ENCODE measurements at places on chromosomes 4 and X.

DNA sequence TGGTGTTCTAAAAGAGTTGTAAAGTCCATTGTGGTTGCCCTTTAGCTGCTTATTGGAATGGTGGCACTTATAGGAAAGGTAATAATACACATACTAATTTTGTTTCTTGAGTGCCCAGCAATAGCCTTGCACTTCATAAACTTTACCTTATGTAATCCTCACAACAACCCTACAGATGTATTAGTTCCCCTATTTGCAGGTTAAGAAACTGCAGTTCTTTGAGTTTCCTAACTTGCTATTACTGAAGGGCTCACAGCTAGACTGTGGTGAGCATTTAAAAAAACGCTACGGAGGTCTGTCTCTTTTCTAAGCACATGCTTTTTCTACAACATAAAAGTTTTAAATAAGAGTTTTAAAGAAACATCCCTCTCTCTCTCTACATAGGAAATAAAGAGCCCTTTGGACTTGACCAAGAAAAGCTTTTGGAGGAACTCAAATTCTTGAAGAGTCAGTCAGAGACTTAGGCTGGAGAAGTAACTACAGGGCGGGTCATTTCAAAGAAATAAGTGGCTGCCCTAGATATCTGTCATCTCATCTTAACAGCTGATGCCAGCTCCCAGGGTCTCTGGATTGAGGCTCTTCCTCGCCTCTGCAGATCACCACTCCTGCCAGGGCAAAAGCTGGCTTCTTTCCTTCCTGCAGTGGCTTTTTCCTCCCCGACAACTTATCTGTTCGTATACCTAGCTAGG lies 42.0 kb upstream of the FBXW7 start:
- no peak for DNase-seq

- no peak for DNase-seq
These were observed 33.3 kb downstream of the ARX start for GRCh38 chrX:24982306-24982965.

- DNase-seq, result no peak
These were observed 57.0 kb upstream of the LRAT start for GRCh38 chr4:154686838-154687237.

GRCh38 chr4:112523008-112523721 lies 7.2 kb upstream of the NEUROG2 start:
- no peak for DNase-seq

DNA sequence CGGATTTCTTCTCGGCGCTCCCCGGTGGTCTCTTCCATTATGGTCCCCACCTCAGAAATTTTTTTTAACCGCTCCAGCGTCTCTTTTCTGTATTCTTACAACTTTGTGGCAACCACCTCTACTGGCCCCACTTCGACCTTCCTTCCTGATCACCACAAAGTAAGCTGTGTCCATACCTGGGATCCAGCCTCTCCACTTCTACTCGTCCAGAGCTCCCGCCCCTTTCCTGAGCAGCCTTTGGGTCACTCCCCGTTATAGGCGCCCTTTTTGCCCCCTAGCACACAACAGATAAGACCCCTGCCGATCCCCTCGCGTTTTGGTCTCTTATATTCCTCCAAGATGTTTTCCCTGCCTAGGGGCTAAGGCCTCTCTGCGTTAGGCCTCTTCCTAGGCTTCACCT lies 557 bp downstream of the PIGG start:
- DNase-seq, result no peak

DNA sequence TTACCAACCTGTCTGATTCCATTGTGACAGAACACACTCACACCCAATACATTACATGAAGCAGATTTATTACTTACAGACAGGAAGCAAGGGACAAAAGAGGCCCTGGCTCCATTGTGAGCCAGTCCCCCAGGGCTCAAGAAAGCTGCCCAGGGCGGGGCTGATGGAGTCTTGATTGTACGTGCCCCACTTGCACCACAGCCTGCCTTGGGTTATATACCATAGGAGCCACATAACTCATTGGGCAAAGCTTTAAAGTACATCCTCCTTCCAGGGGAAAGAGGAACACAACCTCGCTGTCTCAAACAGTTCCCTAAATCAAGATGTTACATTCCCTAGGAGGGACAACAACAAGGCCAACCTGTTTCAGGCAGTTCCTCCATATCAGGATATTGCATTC lies 3.4 kb upstream of the ZRSR2 start:
- no peak for DNase-seq

- DNase-seq, result no peak
These were observed 426.8 kb downstream of the HNRNPD start for GRCh38 chr4:81946996-81947395.

DNA sequence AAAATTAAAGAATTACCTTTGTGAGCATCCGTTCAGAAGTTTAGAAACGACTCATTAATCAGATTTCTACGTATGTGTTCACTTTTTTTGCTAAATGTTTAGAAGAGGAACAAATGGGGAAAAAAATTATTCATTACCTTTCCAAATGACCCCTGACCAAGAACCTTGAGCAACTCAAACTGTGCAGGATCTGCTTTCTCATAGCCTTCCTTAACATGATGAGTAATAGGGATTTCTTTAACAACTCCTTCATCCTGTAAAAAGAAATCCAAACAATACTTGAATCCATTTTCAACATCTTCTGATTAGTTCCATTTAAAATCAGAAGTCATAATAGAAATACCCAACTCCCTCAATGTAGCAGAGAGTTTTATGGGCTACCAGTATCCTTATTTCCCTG lies 32.1 kb downstream of the RPS6KA6 start:
- no peak for DNase-seq

- DNase-seq, result no peak
These were observed 42.5 kb downstream of the ZBTB49 start for GRCh38 chr4:4332529-4332928.

GRCh38 chrX:14873676-14874049 lies 442 bp downstream of the MOSPD2 start:
- no peak for DNase-seq

- peak; percentile 87 for DNase-seq
These were observed 52.1 kb upstream of the RASGEF1B start for GRCh38 chr4:81523672-81524327.

DNA sequence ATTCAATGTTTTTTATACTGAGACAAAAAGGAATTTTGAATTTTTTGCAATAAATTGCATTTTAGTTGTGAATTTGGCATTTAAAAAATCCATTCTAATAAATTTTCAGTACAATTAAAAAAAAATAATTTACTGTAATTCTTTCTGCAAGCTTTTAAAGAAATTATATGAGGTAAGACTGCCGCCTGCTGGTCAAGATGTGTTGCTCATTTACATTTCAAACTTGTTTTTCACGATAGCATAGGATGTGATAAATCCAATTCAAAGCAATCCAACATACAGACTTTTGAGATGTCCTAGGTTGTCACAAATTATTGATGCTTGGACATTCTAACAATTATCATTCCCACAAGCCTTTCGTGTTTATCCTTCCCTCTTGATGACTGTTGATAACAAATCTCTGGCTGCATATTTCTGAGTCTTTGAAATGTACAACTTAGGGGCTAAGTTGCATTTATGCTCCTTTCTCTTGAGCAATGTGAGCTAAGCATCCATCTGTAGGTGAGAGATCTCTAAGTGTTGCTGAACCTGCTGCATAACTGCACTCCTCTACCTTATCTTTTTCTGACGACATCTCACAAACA lies 21.7 kb upstream of the MFAP3L start:
- peak; percentile 81 for DNase-seq

- no peak for DNase-seq
These were observed 2.6 kb upstream of the WWC2 start for GRCh38 chr4:183096276-183096965.

DNA sequence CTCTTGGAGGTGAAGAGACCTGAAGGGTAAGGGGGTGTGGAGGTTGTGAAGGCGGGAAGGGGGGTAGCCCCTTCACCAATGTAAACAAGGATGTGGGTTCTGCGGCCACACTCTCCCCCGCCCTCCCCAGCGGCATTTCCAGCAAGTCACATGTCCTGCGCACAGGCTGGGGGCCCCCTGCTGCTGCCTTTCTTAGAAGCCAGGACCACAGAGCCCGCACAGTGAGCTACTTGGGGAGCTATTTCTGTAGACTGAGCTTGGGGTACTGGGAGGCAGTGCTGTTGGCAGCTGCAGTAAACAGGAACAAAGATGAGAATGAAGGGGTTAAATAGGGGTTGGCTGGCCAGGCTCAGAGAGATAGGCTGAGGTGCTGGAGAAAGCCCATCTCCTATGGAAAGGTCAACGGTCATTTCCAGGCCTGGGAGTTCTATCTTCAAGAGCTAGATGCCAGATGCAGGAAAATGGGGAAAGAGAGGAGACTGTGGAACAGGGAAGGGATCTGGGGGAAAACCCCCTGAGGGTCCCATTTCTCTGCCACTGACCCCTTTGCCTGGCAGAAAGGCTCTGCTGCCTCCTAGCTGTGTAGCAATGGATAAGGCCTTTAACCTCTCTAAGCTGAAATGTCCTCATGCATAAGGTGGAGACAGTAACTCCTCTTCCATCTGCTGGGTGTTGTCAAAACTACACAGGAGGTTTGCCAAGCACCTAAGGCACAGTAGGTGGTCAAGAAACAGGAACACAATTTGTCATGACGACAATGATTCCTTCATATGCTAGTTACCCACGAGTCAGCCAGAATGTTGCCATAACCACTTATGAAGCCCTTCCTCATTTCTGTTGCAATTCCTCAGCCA lies 18.5 kb upstream of the PIM2 start:
- DNase-seq, result no peak

DNA sequence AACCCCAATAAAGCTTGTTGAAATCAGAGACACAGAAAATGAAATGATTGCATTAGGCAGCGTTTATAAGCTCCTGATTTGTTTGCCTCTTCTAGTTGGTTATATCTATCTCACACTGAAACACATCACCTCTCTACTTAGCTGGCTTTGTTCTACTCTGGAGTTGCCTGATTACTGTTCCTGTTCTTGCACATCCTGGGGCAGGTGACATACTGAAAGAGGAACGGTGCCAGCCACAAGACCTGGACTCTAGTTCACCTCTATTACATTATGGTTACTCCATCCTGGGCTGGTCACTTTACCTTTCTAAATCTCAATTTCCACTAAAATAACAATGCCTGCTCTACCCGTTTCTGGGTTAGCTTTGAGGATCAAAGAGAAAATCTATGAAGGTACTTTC lies 47.9 kb downstream of the TRIM2 start:
- DNase-seq, result no peak

GRCh38 chr4:26175905-26176470 lies 144.8 kb upstream of the RBPJ start:
- no peak for DNase-seq

DNA sequence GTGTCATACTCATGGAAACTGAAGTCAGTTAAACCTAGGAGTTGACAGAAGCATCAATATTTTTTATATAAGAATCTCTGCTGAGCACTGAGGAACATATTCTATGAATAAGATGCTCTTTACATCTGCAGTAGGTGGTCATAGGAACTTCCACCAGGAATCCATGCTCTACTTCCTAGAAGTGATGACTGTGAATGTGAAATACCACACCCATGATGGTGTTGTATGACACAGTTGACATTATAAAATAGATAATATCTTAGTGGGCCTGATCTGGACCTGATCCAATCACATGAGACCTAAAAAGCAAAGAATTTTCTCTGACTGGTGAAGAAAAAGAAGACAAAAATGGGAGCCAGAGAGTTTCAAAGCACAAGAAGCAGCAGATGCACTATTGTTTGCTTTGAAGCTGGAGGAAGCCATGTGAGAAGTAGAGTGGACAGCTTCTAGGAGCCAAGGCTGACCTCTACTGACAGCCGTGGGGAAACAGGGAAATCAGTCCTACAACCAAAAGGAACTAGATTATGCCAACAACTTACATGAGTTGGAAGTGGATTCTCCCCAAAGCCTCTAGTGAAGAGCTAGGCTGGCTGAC lies 68.6 kb upstream of the HS3ST1 start:
- no peak for DNase-seq

DNA sequence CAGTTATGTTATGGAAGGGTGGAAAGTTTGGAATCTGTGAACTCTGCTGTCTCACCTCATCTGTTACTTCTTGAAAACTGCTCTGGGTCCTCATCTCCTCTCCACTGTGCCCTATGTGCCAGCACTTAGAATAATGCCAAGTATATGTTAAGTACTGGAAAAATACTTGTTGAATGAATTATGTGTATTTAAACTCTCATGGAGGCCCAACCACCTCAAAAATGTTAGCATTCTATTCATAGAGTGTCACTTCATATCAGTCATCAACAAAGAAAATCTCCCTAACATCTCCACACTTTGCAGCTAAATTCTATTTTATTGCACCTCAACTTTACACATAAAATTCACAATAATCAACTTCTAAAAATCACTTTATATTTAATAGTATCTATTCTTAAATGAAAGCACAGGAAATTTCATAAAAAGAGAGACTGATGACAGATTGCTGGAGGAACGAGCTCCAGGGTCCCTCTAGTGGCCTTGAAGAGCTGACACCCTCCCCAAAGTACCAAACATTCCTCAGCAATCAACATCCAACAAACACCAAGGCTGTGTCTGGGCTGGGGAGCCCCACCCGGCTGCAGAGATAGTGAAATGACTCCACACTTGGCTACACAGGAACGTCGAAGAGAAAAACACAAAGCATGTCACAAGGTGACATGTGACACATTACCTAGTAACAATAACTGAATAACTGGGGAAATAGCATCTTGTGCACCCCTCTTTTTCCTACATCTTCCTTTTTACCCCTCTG lies 45.8 kb downstream of the SLC39A8 start:
- DNase-seq, result peak; percentile 22

- no peak for DNase-seq
These were observed 36.2 kb upstream of the PROM1 start for GRCh38 chr4:16119981-16120380.

GRCh38 chr4:187606581-187606980 lies 389.0 kb upstream of the ZFP42 start:
- DNase-seq, result peak; percentile 31

- no peak for DNase-seq
These were observed 75.1 kb downstream of the BANK1 start for GRCh38 chr4:101865501-101866062.

- no peak for DNase-seq
These were observed 247.1 kb downstream of the BCOR start for GRCh38 chrX:39850630-39851152.

- DNase-seq, result no peak
These were observed at the start of gene PASD1 for GRCh38 chrX:151563449-151563848. Gene PASD1, plus strand, starts transcription at chrX:151563675. Its CDS starts 37,879 bp downstream, at chrX:151601554.

GRCh38 chr4:87451537-87451936 lies 29.2 kb downstream of the NUDT9 start:
- no peak for DNase-seq
